ENCODE measurements at places on chromosomes 6 and 20.

GRCh38 chr6:136607932-136608772 lies 57.9 kb upstream of the MAP7 start:
- peak; percentile 62 for DNase-seq

DNA sequence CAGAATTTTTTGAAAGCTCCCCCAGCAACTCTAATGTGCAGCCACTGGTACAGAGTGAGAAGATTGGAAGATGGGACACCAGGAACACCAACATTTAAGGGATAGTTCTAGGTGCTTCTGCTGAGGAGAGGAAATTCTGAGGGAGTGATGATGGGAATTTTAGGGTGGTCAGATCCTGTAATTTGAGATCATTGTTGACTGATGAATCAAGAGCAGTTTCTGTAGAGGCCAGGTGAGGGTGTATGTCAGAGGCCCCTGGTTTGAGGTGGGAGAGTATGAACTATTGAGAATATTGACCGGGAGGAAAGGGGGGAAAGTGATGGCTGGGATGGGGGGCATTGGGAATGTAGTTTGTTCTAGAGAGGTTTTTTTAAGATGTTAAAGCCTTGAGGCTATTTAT lies 47.2 kb downstream of the PTPRA start:
- no peak for DNase-seq

DNA sequence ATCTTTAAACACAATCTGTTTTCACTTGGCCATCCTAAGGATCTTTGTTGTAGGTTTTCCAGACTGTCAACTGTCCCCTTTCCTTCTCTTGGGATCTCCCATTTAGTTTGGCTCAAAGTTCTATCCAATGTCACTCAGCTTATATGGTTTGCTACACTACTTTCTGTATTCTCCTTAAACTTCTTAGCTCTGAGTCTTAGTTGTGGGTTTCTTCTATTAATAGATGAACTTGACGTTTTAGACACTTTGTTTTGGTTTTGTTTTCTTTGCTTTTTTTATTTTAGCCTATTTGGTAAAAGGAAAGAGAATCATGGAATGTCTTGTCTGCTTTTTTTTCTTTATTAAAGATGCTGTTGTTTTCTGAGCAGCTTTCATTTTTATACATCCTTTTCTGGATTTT lies 11.4 kb downstream of the RMND1 start:
- DNase-seq, result no peak

DNA sequence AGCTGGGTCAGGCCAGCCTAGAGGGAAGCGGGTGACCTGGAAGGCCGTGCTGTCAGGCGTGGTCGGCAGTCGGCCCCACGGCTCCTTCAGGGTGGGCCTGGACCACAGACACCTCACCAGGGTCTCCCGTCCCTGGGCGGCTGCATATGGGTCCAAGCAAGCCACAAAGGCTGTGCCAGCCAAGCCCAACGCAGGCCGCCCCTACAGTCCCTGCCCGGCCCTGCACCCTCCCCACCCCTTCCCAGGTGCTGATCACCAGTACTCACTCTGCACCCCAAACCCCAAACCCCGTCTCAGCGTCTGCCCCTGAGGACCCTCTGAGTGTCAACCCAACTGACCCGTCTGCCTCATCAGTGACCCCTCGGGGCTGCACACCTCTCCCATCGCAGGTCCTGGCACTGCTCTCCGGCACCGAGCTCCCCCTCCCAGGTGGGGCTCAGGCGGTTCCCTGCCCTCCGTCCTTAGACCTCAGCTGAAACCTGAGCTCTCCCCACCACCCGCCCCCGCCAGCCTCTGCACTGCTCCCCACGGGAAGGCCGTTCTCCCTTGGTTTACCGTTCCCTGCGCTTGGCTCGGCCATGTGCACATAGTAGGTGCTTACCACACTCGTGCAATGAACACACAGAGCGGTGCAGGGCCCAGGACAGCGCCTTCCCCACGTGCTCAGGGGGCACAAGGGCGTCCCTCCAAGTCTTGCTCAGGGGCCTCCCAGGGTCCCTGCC lies 1.5 kb upstream of the PPDPF start:
- no peak for DNase-seq

DNA sequence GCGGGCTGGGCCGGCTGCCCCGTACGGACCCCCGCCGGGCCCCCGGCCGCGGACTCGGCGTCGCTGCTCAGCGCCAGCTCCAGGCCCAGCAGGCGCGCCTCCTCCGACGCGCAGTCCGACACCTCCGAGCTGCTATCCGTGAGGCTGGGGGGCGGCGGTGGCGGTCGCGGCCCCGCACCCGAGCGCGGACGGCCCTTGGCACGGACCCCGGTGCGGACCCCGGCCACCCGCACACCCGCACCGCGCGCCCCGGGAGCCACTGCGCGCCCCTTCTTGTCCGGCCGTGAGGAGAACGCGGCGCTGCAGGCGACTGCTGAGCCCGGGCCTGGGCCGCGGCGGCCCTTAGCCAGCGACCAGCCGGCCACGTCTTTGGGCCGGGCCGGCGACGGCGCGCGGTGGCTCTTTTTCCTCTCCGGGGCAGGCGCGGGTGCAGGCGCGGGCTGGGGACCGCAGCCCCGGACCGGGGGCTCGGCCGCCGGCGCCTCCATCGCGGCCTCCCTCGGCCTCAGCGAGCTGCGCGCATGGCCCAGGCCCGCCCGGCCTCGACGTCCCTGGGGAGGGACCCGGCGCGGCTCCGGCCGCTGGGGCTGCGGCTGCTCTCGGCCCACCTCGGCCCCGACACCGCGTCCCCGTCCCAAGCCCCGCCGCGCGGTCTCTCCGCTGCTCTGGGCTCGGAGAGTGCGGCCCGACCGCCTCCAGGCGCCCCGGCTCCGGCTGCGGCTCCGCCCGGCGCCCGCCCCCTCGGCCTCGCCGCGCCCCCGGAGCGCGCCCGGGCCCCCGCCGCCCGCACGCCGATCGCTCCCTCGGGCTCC lies 12.9 kb upstream of the TLDC2 start:
- DNase-seq, result peak; percentile 44

DNA sequence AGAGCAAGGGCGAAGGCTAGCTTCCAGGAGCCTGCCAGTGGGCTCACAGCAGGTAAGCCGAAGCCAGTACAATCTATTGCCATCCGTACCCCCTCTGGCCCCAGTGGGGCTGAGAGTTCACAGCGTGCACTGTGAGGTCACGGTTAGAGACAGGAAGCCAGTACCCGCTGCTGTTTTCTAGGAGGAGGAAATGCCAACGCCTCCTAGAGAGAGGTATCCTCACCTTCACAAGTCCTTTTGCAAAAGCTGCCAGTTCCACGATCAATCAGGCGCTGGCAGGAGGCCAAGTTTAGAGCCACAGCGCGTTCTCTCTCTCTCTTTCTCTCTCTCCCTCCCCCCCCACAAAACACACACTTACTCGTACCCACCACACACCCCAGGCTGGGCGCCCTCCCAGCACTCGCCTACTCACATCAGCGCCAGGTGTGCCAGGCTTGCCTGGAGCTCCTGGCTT lies 22.5 kb downstream of the COL9A1 start:
- DNase-seq, result no peak

DNA sequence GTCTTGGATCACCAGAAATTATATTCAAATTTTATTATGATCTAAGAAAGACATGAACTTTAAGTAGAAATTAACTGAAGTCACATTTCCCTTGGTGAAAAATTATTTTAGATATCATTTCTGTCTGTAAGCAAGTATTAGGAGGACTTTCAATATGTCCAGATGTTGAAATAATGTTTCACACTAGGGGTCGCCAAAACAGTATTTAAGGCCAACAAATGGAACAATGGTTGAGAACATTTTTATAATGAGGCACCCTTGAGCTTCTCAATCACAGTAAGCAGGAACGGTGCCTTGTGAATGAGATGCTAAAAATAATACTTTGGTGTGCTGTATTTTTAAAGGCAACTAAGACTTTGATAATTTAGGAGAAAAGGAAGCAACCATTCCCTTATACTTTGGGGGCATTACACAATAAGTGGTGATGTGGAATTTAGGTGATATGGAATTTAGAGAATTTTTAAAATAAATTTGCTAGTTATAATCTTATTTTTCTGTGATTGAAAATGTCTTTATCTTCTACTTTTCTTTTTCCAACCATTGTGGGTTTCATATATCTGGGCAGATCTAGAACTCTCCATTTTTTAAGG lies 9.6 kb upstream of the SF3B5 start:
- DNase-seq, result peak; percentile 54

DNA sequence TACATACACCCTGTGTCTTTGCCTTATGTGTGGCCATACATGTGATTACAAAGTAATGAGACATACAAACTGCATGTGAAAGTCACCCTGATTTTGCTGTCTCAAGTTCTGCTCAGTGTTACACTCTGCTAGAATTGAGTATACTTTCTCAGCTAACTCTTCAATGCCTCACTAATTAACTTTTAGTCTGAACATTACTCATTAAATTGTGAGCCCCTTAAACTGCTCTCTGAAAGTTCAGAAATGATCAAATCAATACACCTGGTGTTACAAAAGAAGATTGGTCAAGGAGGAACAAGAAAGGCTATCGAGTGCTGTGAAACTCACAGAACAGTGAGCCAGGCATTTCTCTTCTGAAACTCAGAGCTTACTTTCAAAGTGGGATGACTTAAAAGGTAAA lies 71.3 kb downstream of the MKKS start:
- DNase-seq, result no peak

DNA sequence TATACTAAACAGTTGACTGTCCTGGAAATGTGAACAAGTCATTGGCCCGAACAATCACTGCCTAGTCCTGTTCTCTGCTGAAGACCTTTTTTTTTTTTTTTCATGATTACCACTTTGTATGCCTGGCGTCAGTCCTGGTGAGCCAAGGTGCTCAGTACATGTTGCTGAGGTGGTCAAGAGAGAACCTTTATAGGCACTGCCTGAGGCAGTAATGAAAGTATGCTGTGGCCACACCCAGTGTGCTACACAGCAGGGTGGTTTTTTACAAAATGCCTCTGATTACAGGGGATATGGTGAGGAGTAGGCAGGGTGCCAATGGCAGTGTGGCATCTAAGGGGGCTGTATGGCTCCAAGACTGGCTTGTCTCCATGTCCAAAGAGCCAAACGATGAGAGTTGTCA lies 135.1 kb upstream of the ENPP5 start:
- peak; percentile 66 for DNase-seq

DNA sequence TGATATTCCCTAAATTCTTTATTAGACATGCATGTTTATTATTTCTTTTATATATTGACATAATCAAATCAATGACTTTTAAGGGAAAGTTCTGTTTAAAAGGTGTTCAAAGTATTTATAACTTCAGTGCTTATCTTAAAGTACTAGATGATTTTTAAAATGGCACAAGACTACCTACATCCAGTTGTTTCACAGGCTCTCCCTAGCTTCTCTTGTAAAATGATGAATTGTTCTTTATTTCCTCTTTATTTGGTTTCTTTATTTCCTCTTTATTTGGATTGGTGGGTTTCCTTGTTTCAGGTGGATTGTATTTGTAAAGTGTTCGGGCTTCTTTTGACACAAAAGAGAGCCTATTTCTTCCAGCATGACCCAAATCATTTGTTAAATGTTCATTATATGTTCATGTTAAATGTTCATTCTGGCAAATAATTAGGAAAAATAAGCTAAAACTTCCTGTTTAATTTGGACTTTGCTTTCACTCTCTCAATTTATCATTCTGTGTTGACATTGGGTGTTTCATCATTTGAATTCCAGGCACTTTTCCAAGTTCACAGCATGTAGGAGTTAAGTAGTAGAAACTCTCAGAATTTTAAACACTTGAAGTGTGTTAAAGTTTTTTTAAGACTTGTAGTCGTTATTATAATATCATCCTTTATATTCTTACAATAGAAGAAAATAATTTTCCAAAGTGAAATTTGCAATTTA lies 24.6 kb downstream of the MLIP start:
- no peak for DNase-seq

DNA sequence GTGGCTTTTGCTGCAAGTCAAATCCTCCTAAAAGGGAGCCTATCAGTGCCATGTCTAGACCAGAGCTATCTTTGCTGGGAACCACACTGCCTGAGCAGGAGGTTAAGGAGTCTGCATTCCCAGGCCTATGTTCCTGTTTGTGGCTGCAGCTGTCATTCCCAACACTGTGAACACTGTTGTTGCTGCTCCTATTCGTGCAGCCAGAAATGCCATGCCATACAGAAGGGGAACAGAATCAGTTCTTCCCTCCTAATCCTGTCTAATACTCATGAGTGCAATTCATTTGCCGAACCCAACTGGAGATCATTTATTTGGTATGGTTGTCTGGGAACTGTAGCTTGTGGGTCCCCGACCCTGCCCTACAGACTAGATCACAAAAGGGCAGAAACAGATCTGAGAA lies 406.5 kb upstream of the GJE1 start:
- DNase-seq, result no peak

GRCh38 chr6:155158030-155158843 lies 105.6 kb upstream of the CLDN20 start:
- no peak for DNase-seq

DNA sequence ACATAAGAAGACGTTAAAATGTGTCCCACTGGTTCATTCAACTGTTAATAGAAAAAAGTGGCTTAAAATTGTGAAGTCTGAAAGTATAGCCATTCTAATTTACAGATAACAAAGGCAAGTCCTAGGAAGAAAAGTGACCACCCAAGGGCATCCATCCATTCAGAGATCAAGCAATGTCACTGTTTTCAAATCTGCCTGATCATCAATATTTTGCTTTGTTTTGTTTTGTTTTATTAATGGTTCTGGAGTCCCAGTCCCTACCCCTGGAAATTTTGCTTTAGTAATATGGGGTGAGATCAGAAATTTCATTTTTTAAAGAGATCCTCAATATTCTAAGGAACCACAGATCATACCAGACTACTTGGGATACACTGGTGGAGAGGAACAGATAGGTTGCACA lies 17.3 kb downstream of the KIAA0408 start:
- no peak for DNase-seq

DNA sequence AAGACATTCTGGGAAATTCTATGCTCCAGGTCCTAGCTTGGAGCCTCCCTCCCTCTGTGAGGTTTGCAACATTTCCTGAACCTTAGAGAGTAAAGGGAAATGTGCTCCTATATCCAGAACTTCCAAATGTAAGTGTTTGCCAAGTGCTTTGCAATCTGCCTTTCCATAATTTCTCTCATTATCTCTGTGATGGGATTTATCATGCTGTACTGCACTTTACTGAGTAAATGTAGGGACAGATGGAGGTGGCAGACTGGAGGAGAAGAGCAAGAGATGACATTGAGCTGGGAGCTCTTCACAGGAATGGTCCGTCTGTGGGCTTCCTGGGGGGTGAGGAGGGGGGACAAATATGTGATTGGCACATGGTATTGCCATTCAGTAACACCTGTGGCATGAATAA lies 184.3 kb downstream of the SOX4 start:
- DNase-seq, result no peak

DNA sequence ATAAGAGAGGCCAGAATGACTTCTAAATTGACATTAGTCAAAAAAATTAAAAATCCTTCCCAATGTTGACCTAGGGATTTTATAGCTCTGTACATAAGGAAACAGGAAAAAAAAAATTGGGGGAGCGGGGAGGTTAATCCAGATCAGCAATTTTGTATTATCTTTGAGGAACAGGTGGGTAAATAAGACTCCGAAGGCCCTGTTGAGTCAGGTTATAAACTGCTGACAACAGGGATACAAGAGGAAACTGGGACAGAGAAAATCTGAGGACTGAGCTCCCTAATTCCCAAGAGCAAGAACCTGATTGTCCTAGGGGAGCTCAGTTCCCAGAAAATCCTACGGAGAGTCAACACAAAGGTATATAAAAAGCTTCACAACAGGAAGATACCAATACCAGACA lies 26.8 kb upstream of the CRIP3 start:
- DNase-seq, result no peak
